ENCODE measurements at places on chromosomes 13 and 19. TPM values are rescaled to one million over a fixed set of nuclear protein-coding genes. Genes with fewer than 3 reads are reported as not detected.
A peak's percentile ranks its signal among the peaks of the same experiment; 100 is the strongest.

COL4A1 gene
- total RNA-seq = 489 TPM

CARD8 gene
- total RNA-seq = 25.5 TPM

- H3K27ac ChIP-seq = no peak overlapping the region
- H3K4me1 ChIP-seq = no peaks in the 10 kb centered on the region
- no peak for DNase-seq
- no peaks in the 10 kb centered on the region for H3K36me3 ChIP-seq
- H3K4me3 ChIP-seq = no peak overlapping the region
Measured at GRCh38 chr13:77533875-77534788, 1.4 kb upstream of the SCEL start.

DNA sequence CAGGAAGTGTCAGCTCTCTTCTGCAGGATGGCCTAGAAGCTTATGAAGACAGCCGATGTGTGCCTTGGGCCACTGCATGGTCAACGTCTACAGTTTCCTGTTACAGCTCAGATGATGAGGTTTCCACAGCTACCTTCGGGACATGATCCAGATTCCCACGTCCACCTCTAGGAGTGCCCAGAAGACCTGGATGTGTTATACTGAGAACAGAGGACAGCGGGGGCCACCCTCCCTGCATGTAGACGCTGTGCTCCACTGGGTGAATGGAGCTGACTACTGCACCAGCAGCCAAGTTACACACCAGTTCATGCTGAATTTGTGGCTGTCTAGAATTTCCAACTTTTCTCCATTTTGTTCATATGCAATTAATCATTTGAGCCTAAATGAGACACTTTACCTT lies 78.5 kb upstream of the MTIF3 start:
- H3K4me1 ChIP-seq = no peaks in the 10 kb centered on the region
- H3K27ac ChIP-seq = no peak overlapping the region
- no peaks in the 10 kb centered on the region for H3K36me3 ChIP-seq
- H3K27me3 ChIP-seq = no peaks in the 10 kb centered on the region

DNA sequence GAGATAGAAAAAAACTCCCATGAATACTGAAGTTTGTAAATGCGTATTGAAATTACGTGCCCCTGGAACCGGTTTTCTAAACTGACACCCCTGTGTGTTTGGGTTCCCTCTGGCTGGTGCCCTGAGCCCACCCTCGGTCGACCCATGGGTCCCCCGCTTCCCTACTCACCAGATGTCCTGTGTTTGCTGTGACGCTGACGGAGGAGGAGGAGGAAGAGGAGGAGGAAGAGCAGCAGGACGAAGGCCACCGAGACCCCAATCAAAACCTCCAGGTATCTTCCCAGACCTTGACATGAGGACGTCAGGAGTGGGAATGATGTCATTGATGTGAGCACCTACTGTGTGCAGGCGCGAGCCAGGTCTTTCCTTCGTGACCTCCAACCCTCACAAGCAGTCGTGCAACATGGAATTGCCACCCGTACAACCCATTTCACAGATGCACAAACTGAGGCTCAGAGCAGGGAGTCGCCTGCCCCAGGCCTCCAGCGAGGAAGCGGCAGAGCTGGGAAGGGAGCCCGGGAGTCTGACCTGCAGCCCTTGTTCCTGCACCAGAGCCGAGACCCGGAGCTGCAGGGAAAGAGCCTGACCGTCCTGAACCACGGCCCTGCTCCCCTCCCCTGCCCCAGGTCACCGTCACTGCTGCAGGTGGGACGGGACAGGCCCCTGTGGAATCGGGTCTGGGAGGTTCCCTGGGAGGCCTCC lies 3.7 kb downstream of the LILRB3 start:
- no peak overlapping the region for H3K4me3 ChIP-seq
- DNase-seq = no peak
- no peaks in the 10 kb centered on the region for H3K36me3 ChIP-seq
- peaks cover 4% of the 10 kb centered on the region for H3K27me3 ChIP-seq

DNA sequence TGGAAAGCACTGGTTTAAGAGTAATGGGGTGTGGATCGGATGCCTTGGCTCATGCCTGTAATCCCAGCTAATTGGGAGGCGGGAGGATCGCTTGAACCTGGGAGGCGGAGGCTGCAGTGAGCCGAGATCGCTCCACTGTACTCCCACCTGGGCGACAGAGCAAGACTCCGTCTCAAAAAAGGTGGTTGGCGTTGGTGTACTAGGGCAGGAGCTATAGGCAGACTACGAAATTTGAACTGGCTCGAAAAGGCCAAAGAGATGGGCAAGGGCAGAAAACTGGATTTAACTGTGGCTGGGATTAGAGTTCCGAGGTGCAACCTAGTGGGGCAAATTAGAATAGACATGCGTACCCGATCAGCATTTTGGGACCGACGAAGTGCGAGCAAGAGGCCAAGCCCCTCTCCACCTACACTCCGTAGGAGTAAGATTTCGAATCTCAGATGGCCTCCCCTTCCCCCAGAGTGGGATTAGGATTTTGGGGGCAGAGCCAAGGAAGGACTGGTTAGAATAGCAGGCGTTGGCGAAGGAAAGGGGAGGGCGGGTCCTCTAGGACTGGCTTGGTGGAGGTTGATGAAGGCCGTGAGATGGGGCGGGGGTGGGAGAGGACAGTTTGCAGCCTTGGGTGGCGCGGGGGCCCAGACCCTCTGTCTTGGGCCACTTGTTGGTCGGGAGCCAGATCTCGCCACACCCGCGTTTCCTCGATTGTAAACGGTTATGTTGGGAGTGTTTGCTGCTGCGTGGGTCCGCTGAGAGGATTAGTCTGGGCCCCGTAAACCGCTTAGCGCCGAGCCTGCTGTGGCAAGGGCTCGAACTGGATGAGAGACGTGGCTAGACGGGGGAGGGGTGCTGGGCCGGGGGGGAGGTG lies 2.0 kb upstream of the INAFM1 start:
- H3K4me1 ChIP-seq = peaks cover 37% of the 10 kb centered on the region
- H3K27me3 ChIP-seq = no peaks in the 10 kb centered on the region
- no peak for DNase-seq
- peak overlapping the region; percentile 50 for H3K4me3 ChIP-seq

AP1M2 gene
- 9.9 TPM for total RNA-seq

DNA sequence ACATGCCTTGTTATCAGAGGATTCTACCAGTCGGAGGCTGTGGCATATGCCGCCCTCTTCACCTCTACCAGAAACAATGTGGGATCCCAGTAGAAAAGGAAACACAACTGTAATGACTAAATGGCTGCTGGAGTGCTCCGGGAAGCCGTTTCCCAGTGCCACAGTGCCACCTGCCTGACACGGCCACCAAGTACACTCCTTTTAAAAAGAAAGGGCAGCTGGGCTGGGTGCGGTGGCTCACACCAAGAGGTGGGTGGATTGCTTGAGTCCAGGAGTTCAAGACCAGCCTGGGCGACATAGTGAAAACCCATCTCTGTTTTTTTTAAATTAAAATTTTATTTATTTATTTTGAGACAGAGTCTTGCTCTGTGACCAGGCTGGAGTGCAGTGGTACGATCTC lies 67.3 kb downstream of the TRPM4 start:
- H3K27ac ChIP-seq = no peak overlapping the region
- H3K27me3 ChIP-seq = no peaks in the 10 kb centered on the region
- DNase-seq = peak; percentile 82
- H3K36me3 ChIP-seq = no peaks in the 10 kb centered on the region

GRCh38 chr13:113155982-113156655 lies 2.3 kb upstream of the PROZ start:
- H3K36me3 ChIP-seq = no peaks in the 10 kb centered on the region
- peak; percentile 11 for DNase-seq
- H3K27me3 ChIP-seq = no peaks in the 10 kb centered on the region
- H3K4me3 ChIP-seq = no peak overlapping the region
